ENCODE measurements at places on chromosomes 7 and 10. TPM values are rescaled to one million over a fixed set of nuclear protein-coding genes. Genes with fewer than 3 reads are reported as not detected.

The PON1 gene
- total RNA-seq, result not detected

The PDZD7 gene
- 5.3 TPM for total RNA-seq

The SPAM1 gene
- total RNA-seq, result not detected

The NSUN6 gene
- total RNA-seq, result 1.0 TPM

The CFAP69 gene
- total RNA-seq, result 0.68 TPM

The ATOH7 gene
- not detected for total RNA-seq

The CADPS2 gene
- total RNA-seq, result 8.6 TPM

The CFAP70 gene
- total RNA-seq, result 0.78 TPM

The FGFBP3 gene
- total RNA-seq, result 1.2 TPM

The CALML5 gene
- total RNA-seq, result not detected

The PODXL gene
- 0.61 TPM for total RNA-seq

The CRHR2 gene
- not detected for total RNA-seq

The FRMPD2 gene
- total RNA-seq, result 1.2 TPM

The CYP3A7 gene
- total RNA-seq, result not detected

The RBM48 gene
- total RNA-seq, result 3.7 TPM

The PSTK gene
- total RNA-seq, result 3.9 TPM

The CRYGN gene
- total RNA-seq, result not detected

The SPDYE2 gene
- not detected for total RNA-seq

The GPR85 gene
- not detected for total RNA-seq

The KLF14 gene
- not detected for total RNA-seq

The CYP2C9 gene
- not detected for total RNA-seq

The RBP3 gene
- not detected for total RNA-seq

The AFAP1L2 gene
- total RNA-seq, result 9.0 TPM
